ENCODE measurements at places on chromosomes 2 and 18.

- no peak for DNase-seq
Observed at GRCh38 chr18:10995550-10995949, 153.8 kb downstream of the PIEZO2 start.

DNA sequence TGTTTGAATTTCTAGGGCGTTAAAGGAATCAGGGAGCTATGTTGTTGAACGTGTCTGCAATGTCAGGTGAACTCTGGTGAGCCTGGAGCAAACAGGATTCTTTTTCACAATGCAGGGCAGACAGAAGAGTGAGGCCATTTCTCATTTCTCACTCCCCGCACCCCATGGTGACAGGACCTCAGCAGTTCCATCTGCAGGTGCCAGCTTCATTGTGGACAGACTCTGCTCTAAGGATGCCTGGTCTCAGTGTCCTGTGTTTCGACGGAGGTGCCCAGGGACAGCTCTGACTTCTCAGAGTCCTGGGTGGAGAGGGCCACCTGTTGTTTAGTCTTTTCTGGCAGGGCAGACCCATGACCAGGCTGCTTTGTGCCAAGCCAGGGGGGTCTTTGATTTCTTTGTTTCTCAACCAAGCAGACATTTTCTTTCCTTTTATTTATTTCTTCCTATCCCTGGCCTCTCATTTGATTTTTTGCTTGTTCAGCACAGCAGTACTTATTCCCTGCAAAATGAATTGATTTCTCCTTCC is 201.5 kb downstream of the RNF144A start:
- DNase-seq = no peak

DNA sequence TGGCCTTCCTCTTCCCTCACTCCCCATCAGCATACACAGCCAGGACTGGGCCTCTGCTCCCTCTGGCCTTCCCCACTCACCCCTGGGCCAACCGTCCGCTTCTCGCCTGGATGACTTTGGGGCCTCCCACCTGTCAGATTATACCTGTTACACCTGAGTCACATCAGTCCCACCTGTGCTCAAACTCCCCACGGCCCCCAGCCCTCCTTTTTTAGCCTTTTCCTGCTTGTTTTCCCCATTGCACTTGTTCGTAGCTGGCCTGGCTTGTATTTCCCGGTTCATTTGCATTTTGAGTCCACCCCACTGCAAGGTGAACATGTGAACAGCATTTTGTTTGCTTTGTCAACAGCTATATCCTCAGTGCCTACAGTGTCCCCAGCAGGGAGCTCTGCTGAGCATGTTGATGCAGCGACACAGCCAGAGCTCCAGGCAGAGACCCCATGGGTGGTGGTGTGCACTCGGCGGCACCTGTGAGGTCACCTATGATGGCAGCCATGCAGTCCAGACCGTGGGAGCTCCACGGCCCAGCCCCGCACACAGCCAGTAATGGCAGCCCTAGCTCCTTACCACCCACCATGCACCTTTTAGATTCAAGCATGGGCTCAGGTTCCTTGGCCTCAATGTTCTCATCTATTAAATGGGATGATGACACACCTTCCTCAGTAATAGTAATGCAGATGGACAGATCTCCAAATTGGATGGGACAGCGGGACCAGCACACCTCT is 276.4 kb upstream of the HS6ST1 start:
- no peak for DNase-seq

- DNase-seq = no peak
Observed at GRCh38 chr18:79506191-79507075, 110.7 kb downstream of the NFATC1 start.

DNA sequence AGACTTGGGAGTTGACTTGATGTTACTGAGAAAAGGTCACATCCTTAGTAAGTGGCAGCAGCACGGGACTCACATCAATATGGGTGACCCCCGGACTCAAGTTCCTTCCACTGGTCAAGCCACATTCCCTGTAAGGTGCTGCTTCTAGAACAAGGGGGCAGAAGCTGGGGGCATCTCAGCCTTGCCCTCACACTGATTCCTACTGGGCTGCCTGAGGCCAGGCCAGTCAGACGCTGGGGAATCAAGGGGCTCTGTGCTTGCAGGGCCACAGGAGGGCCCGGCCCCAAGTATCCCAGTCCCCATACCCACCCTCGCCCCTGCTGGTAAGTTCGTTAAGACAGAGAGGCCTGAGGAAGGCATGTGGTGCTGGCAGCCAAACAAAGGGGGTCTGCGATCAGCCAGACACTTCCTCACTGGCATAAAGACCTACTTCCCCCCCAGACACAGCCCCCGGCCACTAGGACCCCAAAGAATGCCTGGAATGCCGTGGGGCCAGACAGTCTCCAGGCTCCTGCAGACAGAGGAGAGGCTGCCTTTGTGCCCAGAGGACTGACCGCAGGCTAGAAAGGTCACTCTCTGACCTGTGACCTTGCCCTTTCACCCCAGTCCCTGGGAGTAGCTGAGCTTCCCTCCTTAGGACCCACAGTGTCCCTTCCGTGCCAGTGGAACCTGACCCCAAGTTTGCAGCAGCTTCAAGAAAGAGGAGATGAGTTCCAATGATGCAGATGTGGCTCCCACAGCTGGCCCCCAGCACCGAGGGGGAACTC is 83.6 kb downstream of the HS1BP3 start:
- no peak for DNase-seq

- no peak for DNase-seq
Observed at GRCh38 chr2:133884739-133885381, 316.6 kb upstream of the NCKAP5 start.

GRCh38 chr2:223841436-223842190 is 4.2 kb upstream of the AP1S3 start:
- no peak for DNase-seq

GRCh38 chr2:103159018-103159417 is 397.2 kb downstream of the TMEM182 start:
- no peak for DNase-seq

DNA sequence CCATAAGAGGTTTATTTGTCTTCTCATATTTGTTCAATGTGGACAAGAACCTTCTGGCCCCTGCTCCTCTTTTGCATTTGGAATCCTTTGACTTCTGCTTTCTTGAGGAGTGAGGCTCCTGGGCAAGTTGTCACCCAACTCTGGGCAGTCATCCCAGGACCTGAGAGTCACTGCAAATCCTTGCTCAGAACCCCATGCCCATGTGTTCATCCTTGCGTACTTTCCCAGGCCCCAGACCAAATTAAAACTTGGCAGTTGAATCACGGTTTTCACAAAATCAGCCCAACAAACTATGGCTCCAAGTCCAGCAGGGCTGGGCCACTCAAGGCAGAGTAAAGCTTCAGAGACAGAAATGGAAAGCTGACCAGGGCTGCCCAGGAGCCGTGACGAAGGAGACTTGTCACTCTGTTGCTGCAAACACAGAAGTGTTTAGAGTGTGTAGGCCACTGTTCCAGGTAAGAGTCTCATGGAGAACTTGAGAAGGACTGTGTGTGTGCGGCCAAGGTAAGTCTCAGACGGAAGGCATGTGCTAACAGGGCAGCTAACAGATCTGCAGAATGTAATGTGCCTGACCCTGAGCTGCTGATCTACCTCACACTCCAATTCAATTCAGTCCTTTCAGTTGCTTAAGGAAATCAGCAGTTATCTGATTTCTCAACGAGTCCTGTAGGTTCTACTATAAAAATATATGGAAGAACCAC is 549.4 kb upstream of the HS6ST1 start:
- no peak for DNase-seq

DNA sequence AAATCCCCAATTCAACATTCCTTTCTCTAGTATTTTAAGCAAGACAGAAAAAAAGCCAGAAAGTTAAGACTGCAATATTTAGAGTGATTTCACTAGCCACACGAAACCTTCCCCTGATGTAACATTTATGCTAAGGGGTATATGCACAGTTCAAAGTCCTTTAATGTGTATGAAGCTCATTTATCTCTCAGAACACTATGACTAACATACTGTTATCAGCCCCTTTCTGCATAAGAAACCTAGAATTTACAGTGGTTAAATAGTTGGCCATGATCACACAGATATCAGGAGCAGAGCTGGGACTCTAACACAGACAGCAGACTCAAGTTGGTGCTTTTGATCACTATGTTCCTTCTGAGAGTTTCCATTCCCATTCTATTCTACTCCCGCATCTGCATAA is 185.5 kb downstream of the CDH2 start:
- DNase-seq = no peak

DNA sequence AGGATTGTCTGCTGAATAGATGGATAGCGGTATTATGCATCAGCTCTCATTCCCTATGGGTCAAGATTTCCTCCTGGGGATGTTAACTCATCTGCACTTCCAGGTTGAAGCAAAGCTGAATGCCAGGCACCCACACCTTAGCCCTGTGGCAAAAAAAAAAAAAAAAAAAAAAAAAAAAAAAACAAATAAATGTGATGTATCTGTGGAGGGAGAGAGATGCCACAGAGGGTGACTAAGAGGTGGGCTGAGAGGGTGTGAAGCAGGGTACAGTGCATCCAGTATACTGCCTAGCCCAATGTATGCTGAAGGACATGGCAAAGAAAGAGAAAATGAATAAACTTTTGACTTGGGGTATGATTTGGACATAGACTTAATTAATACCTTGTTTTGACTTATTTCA is 91.4 kb downstream of the COPS8 start:
- no peak for DNase-seq

DNA sequence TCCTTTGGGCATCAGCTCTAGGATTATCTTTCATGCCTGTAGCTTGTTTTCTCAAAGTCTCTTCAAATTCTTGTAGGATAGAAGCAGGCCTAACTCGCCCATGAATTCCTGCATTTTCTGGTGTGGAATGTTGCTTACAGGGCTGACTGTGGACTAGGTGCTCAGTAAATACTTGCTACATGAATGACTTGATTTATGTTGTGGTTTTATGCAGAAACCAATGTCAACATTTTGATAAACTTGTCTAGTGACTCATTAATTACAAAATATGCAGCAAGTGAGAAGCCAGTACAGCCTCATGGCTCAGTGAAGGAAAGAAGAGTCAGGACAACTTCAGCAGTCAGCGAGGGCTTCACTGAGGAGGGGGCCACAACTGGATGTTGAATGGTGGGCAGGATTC is 110.6 kb upstream of the SIX2 start:
- no peak for DNase-seq

DNA sequence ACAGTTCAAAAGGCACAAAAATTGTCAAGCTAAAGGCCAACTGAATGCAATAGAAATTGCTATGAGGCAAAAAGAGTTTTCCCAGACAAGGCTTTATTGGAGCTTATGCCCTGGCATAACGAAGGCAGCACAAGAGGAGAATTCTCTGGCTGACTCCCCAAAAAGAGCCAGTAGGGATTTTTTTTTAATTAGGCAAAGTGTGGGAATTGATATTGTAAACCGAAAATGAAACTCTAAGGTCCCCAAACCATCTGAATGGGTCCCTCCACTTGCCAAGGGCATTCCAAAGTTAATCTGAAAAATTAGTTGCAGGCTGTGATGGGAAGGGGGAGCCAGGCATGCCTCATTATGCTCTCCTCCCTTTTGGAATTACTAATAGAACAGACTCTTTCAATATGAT is 118.9 kb downstream of the SPOPL start:
- no peak for DNase-seq

- DNase-seq = no peak
Observed at GRCh38 chr2:68206793-68207192, 45.5 kb downstream of the PPP3R1 start.

All from esophagus squamous epithelium (tissue), 5 donors.